ENCODE measurements at places on chromosomes 13 and 19. TPM values are rescaled to one million over a fixed set of nuclear protein-coding genes. Genes with fewer than 3 reads are reported as not detected.

TMEM205 gene
- 28.7 TPM for total RNA-seq

DNA sequence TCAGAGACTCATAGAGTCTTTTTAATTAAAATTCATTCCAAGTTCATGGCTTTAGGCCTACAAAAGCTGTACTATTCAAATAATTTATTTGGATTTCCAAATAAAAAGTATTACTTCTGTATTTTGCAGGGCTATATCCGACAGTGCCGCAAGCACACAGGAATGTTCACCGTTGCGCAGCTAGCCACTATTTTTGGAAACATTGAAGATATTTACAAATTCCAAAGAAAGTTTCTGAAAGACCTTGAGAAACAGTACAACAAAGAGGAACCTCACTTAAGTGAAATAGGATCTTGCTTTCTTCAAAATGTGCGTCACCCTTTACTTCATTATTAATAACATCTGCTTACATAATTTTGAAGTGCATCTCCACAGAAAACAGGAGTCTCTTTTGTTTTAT lies 20.5 kb upstream of the C1QTNF9 start:
- no peak for DNase-seq

C1QTNF9B gene
- total RNA-seq, result not detected

GRCh38 chr19:56133858-56134653 lies 7.0 kb upstream of the ZNF444 start:
- no peak for DNase-seq

GRCh38 chr19:49844138-49845095 lies 6.5 kb upstream of the PTOV1 start:
- DNase-seq, result no peak

ZNF560 gene
- total RNA-seq, result 0.31 TPM

- DNase-seq, result no peak
These were observed 8.2 kb downstream of the ZNF429 start for GRCh38 chr19:21513651-21514050.

DNA sequence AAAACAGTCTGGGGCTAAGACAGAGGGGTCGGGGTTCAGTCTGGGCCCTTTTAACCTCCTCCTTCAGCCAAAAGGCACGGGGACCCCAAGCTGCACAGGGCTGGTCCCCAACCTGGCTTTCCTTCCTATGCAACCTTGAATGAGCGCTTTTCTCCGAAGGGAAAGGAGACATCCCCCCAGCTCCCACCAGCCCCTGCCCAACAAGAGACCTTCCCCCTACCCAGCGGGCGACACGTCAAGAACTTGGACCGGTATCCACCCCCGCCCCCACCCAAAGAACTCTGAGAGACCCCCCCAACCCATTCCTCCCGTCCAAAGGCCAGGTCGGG lies 35.0 kb upstream of the NANOS3 start:
- no peak for DNase-seq

DNA sequence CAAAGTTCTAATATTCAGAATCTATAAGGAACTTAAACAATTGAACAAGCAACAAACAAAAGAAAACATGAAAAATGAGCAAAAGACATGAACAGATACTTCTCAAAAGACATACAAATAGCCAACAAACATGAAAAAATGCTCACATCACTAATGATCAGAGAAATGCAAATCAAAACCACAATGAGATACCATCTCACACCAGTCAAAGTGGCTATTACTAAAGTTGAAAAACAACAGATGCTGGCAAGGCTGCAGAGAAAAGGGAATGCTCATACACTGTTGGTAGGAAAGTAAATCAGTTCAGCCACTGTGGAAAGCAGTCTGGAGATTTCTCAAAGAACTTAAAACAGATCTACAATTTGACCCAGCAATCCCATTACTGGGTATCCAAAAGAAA lies 74.3 kb downstream of the CRYL1 start:
- DNase-seq, result no peak

DNA sequence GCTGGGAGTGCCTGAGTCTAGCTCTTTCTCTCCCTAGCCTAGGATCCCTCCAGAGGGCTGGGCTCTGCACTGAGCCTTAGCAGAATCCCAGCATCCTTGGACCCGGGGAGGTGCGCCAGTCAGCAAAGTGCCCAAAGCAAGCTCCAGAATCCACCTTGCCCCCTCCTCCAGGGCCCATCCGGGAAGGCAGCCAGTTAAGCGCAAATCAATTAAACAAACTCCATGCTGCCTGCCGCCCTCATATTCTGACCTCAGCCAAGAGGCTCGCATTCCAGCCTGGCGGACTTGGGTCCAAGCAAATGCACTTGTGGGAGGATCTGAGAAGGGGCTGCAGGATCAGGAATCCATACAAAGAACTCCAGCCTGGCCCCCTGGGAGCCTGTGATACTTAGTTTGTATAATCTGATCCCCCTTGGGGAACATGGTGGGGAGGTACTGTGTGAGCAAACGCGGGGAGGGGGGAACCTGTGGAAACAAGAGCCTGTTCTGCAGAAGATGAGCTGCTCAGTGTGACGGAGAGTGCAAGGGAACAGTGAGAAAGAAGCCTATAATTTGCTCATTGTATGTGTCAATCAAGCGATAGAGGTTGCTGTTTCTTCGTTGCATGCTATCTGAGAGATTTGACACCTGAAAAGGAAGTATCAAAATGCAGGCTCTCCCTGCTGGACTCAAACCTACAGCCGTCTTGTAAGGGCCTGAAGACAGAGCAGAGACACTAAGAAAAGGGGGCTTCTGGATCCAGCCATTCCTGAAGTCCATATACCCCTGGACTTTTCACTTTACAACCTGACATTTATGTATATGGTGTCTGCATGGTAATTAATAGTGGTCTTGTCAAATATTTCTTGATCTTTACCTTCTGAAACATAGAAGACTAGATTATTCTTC lies 29.4 kb downstream of the ZNRF4 start:
- no peak for DNase-seq

GRCh38 chr13:97849305-97849704 lies 104.2 kb upstream of the IPO5 start:
- DNase-seq, result no peak

Data from occipital lobe (tissue), 3 donors.